Gastrocnemius medialis (tissue), 4 donors: ENCODE measurements at places on chromosomes 2 and 18. TPM values are rescaled to one million over a fixed set of nuclear protein-coding genes. Genes with fewer than 3 reads are reported as not detected.

The PLB1 gene
- 3.8 TPM for total RNA-seq

DNA sequence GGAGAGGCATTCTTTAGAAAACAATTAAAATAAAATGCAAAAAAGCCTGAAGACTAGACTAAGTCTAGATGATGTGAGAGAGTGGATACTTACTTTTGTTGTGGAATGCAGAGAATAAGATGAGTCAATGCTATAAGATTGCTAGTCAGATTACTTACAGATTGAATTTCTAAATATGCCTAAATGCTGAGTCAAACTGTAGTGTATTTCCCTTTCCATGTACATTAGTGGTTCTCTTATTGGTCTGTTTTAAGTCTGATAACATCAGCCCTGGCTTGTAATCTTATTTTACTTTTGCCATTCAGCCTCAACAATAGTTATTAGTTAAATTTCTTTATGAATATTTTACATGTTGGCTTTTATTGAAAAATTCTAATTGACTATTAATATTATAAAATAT lies 702.7 kb downstream of the SOCS6 start:
- DNase-seq, result no peak

DNA sequence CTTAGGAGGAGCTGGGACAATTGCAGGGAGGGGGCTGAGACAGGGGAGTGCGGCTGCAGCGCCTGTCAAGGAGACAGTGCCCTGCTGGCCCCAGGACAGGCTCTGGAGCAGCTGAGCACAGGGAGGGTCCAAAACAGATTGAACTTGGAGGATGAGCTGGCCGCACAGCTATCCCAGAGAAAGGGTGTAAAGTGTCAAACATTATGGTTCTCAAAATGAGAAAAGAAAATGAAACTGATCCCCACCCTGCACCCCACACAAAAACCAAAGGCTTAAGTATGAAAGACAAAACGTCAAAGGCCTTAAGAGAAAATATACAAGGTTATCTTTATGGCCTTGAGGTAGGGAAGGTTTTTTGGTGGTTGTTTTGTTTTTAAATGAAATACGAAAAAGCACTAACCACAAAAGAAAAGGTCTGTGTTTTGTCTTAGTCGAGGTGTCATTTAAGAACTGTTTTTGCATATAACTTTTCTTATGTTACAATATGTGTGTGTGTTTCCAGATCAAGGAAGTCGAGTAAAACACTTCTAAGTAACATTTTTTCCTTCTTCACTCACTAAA lies 111.8 kb downstream of the HDAC4 start:
- peak; percentile 37 for DNase-seq

GRCh38 chr2:113886479-113887008 lies 3.3 kb upstream of the ACTR3 start:
- peak; percentile 22 for DNase-seq

DNA sequence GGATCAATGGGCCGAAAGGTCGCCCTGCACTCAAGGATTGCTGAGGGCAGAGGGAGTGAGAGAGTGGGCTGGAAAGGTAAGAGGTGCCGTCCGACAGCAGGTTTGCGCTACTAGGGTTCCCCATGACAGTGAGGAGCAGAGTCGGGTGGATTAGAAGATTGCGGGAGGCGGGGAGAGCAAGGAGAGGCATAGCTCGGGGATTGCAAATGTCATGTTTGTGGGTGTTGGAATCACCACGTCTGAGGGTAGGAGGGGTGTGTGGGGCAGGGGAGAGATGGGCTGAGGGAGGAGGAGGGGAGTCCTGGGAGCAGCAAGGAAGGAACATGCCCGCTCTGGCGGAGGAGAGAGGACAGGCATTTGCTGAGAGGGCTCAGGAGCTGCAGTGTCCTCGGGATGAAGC lies 81.2 kb downstream of the ZCCHC2 start:
- DNase-seq, result no peak

DNA sequence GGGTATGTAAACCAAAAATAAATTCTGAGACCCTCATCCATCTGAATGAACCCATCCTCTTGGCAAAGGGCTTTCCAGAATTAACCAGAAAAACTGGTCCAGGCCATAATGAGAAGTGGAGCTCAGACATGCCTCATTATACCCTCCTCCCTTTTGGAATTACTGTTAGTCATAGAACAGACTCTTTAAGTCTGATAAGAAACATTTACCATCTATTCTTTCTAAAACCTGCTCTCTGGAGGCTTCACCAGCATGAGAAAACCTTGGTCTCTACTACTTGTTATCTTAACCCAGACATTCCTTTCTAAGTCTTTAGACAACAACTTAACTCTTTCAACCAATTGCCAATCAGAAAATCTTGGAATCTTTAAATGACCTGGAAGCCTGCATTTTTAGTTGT lies 82.8 kb downstream of the QPCT start:
- DNase-seq, result no peak

The EFHD1 gene
- total RNA-seq, result 14.3 TPM

- DNase-seq, result no peak
Measured at GRCh38 chr2:200356857-200357384, 50.4 kb downstream of the SPATS2L start.

- DNase-seq, result no peak
Measured at GRCh38 chr2:97664636-97664970, 759 bp upstream of the ACTR1B start.

DNA sequence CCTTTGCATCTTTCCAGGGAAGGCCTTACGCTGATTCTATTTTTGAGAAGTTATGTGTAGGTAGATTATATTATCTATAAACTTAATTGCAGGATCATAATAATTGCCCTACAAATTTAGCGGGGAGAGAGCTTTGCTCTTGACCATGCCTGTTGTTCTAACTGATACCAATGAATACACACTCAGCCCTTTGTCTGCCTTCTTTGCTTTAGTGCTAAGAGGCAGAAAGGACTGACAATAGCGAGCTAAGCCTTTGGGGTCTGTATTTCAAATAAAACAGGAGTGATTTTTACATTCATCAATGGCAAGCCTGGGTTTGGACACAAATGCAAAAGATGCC lies 115.3 kb upstream of the STON1 start:
- DNase-seq, result no peak

- no peak for DNase-seq
Measured at GRCh38 chr2:79966882-79967281, 337.7 kb downstream of the LRRTM1 start.

The CD226 gene
- total RNA-seq, result 0.18 TPM

- DNase-seq, result no peak
Measured at GRCh38 chr2:26011609-26011989, 22.3 kb upstream of the RAB10 start.

The UGP2 gene
- 442 TPM for total RNA-seq

The SPP2 gene
- not detected for total RNA-seq

- no peak for DNase-seq
Measured at GRCh38 chr2:104938231-104938941, 84.5 kb downstream of the POU3F3 start.

GRCh38 chr2:42238644-42239288 lies 69.6 kb downstream of the EML4 start:
- peak; percentile 15 for DNase-seq

- no peak for DNase-seq
Measured at GRCh38 chr18:71831039-71831438, 713.1 kb downstream of the CBLN2 start.
